ENCODE measurements at places on chromosomes 6 and 20.

DNA sequence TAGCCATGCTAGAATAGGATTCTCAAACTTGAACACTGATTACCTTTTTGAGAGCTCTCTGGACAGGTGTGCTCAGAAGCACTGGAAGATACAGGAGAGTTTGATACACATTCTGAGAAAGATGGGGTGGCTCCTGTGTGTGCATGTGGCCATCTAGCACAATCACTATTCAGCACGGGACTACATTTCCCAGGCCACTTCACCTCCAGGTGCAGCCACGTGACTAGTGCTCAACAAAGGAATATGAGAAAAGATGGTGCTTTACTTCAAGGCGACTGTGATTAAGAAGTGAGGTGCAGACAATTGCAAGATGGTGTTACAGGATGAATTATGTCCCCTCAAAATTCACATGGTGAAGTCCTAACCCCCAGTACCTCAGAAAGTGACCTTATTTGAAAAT lies 103.8 kb downstream of the BACH2 start:
- no peak overlapping the region for H3K4me3 ChIP-seq
- no peak overlapping the region for H3K27ac ChIP-seq
- no peaks in the 10 kb centered on the region for H3K27me3 ChIP-seq
- H3K4me1 ChIP-seq: peaks cover 20% of the 10 kb centered on the region

DNA sequence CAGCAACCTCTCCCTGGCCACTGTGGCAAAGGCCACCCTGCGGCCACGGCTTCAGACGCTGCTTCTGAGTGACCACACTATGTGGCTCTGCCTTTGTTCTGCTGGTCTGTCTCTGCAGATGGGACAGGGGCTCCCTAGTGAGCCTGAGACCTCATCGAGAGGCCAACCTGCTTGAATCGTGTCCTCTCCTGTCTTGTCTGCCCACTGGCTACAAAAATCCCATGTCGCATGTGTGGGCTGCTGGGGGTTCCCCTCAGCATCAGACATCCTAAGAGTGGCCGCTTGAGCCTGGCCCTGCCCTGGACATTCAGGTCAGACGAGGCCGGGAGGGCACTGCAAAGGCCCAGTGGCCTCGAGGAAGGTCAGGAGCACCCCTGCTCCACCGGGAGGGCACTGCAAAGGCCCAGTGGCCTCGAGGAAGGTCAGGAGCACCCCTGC lies 222.9 kb downstream of the DLL1 start:
- H3K36me3 ChIP-seq: no peaks in the 10 kb centered on the region
- H3K27ac ChIP-seq: no peak overlapping the region
- DNase-seq: no peak
- no peak overlapping the region for H3K4me3 ChIP-seq
- H3K4me1 ChIP-seq: peaks cover 14% of the 10 kb centered on the region

GRCh38 chr20:58524814-58525213 lies 9.6 kb upstream of the APCDD1L start:
- H3K4me1 ChIP-seq: no peaks in the 10 kb centered on the region
- no peaks in the 10 kb centered on the region for H3K36me3 ChIP-seq
- H3K27ac ChIP-seq: no peak overlapping the region
- no peaks in the 10 kb centered on the region for H3K27me3 ChIP-seq

DNA sequence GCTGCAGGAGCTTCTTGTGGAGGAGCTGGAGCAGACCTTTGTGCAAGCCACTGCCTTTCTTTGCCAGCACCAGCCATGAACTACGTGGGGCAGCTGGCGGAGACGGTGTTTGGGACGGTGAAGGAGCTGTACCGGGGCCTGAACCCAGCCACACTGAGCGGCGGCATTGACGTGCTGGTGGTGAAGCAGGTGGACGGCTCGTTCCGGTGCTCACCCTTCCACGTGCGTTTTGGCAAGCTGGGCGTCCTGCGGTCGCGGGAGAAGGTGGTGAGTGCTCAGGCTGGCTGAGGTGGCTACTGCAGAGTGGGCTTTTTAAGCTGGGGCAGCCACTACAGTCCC lies 5.1 kb downstream of the LPIN3 start:
- no peaks in the 10 kb centered on the region for H3K27me3 ChIP-seq
- H3K36me3 ChIP-seq: no peaks in the 10 kb centered on the region
- peaks cover 3% of the 10 kb centered on the region for H3K4me1 ChIP-seq
- DNase-seq: no peak
- H3K4me3 ChIP-seq: peak overlapping the region; percentile 2

DNA sequence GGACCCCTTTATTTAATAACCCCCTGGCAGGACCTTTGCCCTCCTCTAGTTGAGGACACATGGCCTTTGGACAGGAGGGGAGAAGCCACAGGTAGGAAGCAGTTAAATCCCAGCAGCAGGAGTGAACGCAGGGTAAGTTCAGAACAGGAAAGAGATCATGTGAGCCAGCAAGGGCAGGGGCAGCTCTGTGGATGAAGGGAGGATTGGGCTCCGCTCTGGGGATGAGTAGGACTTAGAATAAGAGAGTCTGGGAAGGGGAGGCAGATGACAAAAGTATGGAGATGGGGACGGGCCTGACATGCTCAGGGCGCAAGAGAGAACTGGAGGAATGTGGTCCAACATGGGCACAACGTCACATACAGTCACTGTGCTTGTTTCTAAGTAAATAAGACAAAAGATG lies 89.0 kb downstream of the NDUFAF5 start:
- DNase-seq: no peak
- H3K27me3 ChIP-seq: no peaks in the 10 kb centered on the region
- H3K4me1 ChIP-seq: peaks cover 7% of the 10 kb centered on the region
- H3K4me3 ChIP-seq: no peak overlapping the region
- no peaks in the 10 kb centered on the region for H3K36me3 ChIP-seq
- H3K27ac ChIP-seq: no peak overlapping the region

GRCh38 chr6:38959138-38959537 lies 89.4 kb upstream of the GLP1R start:
- no peak overlapping the region for H3K4me3 ChIP-seq
- H3K27me3 ChIP-seq: no peaks in the 10 kb centered on the region
- H3K36me3 ChIP-seq: no peaks in the 10 kb centered on the region
- DNase-seq: no peak
- H3K4me1 ChIP-seq: no peaks in the 10 kb centered on the region

- H3K4me1 ChIP-seq: no peaks in the 10 kb centered on the region
- H3K4me3 ChIP-seq: no peak overlapping the region
- no peak overlapping the region for H3K27ac ChIP-seq
- no peaks in the 10 kb centered on the region for H3K27me3 ChIP-seq
- no peak for DNase-seq
Measured at GRCh38 chr6:3271756-3272155, 13.0 kb downstream of the PSMG4 start.

DNA sequence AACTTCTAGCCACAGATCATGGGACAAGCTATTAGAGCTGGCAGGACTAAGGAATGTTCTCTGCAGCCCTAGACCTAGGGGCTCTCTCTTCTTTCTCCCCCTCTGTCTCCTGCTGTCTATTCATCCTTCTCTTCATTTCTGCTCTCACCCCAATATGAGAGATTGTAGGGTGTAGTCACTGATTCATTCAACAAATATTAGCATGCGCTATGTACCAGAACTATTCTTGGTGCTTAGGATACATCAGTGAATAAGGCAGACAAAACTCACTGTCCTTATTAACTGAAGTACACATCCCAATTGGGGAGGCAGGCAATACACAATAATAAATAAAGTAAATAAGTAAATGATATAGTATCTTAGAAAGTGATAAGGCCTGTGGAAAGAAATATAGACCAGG lies 14.7 kb upstream of the SIRPB2 start:
- H3K36me3 ChIP-seq: no peaks in the 10 kb centered on the region
- no peak for DNase-seq
- no peak overlapping the region for H3K27ac ChIP-seq
- peaks cover 9% of the 10 kb centered on the region for H3K27me3 ChIP-seq
- no peaks in the 10 kb centered on the region for H3K4me1 ChIP-seq

GRCh38 chr20:50594231-50594590 lies 84.0 kb downstream of the PTPN1 start:
- no peaks in the 10 kb centered on the region for H3K27me3 ChIP-seq
- H3K27ac ChIP-seq: no peak overlapping the region
- DNase-seq: no peak
- H3K36me3 ChIP-seq: peaks cover 7% of the 10 kb centered on the region
- H3K4me1 ChIP-seq: peaks cover 9% of the 10 kb centered on the region

DNA sequence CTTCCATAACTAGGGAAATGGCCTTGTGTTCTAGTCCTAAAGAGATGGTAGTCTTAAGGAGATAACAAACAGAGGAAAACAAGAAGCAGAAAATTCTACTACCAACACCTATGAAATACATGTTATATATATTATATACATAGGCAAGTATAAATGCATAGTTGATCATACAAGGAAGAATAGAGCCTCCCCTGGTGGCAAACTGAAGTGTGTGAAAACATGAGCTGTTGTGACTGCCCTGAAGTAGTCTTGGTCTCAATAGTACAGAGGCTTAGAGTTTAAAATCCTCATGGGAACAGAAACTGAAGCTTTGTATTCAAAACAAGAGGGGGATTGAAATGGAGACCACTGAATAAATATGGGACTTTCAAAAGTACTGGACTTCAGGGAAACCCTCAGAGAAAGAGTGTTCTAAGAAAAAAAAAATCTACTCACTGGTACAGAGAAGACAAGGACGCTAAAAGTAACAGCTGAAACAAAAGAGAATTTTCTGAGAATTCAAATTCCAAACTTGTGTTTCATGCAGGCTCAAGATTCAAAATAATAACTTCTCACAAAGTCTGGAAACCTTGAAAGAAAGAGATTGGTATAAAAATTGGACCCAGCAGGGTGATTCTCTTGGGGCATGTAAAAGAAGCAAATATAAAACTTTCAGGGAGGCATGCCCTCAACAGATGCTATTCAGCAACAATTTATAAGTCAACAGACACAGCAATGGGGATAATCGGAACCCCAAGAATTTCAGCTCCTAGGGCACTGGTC lies 59.7 kb upstream of the SAMD3 start:
- no peaks in the 10 kb centered on the region for H3K4me1 ChIP-seq
- no peak overlapping the region for H3K27ac ChIP-seq
- H3K27me3 ChIP-seq: no peaks in the 10 kb centered on the region

DNA sequence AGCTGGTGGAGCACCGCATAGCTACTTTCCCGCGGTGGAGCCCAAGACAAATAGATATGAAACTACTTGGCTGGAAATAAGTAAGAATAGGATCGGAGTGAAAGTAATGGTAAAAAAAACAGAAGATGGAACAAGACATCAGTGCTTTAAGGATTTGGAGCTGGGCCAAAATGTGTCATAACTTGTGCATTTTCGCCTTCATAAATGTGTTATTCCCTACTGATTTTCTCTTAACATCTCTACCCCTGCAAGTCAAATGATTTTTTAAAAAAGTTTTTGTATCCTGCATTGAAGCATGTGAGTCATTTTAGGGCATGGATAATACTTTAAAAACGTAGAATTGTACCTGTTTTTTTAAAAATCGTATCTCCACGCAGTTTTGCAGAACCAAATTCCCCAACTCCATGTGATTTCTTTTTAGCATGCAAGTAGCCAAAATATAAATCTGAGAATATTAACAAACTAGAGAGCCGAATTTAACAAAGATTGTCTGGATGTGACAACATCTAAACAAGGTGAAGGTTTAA lies 882 bp upstream of the FAM184A start:
- no peaks in the 10 kb centered on the region for H3K36me3 ChIP-seq
- peaks cover 5% of the 10 kb centered on the region for H3K4me1 ChIP-seq
- H3K27ac ChIP-seq: no peak overlapping the region
- DNase-seq: no peak
- H3K27me3 ChIP-seq: no peaks in the 10 kb centered on the region

GRCh38 chr6:8017705-8018104 lies 46.5 kb downstream of the BLOC1S5 start:
- DNase-seq: no peak
- no peaks in the 10 kb centered on the region for H3K27me3 ChIP-seq
- no peak overlapping the region for H3K27ac ChIP-seq
- H3K4me1 ChIP-seq: no peaks in the 10 kb centered on the region
- peaks cover 22% of the 10 kb centered on the region for H3K36me3 ChIP-seq

GRCh38 chr6:96613291-96613999 lies 50.5 kb downstream of the FHL5 start:
- no peak for DNase-seq
- H3K4me3 ChIP-seq: no peak overlapping the region
- no peaks in the 10 kb centered on the region for H3K27me3 ChIP-seq
- H3K36me3 ChIP-seq: no peaks in the 10 kb centered on the region

- no peaks in the 10 kb centered on the region for H3K36me3 ChIP-seq
- H3K4me3 ChIP-seq: no peak overlapping the region
- H3K27ac ChIP-seq: no peak overlapping the region
- DNase-seq: no peak
Measured at GRCh38 chr6:113690281-113691259, 166.6 kb upstream of the MARCKS start.

- H3K4me1 ChIP-seq: no peaks in the 10 kb centered on the region
- no peaks in the 10 kb centered on the region for H3K36me3 ChIP-seq
- H3K27me3 ChIP-seq: no peaks in the 10 kb centered on the region
Measured at GRCh38 chr6:16438718-16439591, 200.6 kb downstream of the GMPR start.

GRCh38 chr6:42766163-42766670 lies 15.6 kb upstream of the BICRAL start:
- DNase-seq: no peak
- no peaks in the 10 kb centered on the region for H3K27me3 ChIP-seq
- no peaks in the 10 kb centered on the region for H3K36me3 ChIP-seq
- peaks cover 3% of the 10 kb centered on the region for H3K4me1 ChIP-seq
- H3K4me3 ChIP-seq: no peak overlapping the region

DNA sequence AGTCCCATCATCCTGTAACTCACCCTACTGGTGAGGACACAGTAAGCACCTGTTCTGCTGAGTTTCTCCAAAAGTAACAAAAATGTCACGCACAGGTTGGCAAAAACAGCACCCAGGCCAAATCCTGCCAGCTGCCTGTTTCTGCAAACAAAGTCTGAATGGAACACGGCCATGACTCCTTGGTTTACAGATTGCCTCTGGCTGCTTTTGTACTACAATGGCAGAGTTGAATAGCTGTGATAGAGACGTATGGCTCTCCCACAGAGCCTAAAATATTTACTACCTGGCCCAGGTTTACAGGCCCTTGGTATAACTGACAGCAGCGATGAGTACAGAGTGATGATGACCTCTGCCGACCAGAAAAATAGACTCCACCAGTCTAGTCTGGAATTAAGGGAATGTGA lies 52.6 kb downstream of the CNKSR3 start:
- no peak overlapping the region for H3K4me3 ChIP-seq
- H3K4me1 ChIP-seq: peaks cover 11% of the 10 kb centered on the region
- no peaks in the 10 kb centered on the region for H3K36me3 ChIP-seq
- no peaks in the 10 kb centered on the region for H3K27me3 ChIP-seq
- DNase-seq: no peak

GRCh38 chr20:33963751-33964150 lies 30.0 kb upstream of the RALY start:
- no peak overlapping the region for H3K27ac ChIP-seq
- H3K27me3 ChIP-seq: peaks cover 13% of the 10 kb centered on the region
- DNase-seq: no peak

GRCh38 chr6:169473663-169474062 lies 220.0 kb upstream of the THBS2 start:
- no peaks in the 10 kb centered on the region for H3K36me3 ChIP-seq
- H3K4me1 ChIP-seq: no peaks in the 10 kb centered on the region
- no peak overlapping the region for H3K27ac ChIP-seq
- no peaks in the 10 kb centered on the region for H3K27me3 ChIP-seq

All from neuronal stem cell (in vitro differentiated cells).